Activated T-cell treated with anti-CD3 and anti-CD28 coated beads, Interleukin-2, amount 50 U/mL, for 72 hours (primary cell): ENCODE measurements at places on chromosomes 3 and 15. TPM values are rescaled to one million over a fixed set of nuclear protein-coding genes. Genes with fewer than 3 reads are reported as not detected.

DNA sequence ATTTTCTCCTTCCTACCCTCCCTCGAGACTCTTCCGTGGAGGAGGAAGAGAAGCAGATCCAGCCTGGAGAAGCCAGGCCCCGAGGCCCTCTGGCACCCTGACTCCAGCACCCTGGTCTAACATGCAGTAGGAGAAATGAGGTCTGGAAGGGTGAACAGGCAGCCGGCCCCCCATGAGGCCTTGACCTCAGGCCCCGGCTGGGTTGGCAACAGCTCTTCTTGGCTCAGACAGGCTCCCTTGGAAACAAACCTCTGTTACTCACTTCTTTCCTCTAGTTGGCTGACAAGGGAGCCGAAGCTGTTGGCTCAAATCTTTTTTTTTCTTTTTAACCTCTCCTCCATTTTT, 73.4 kb downstream of the CPN2 start:
- no peaks in the 10 kb centered on the region for H3K27me3 ChIP-seq
- no peak for DNase-seq
- H3K27ac ChIP-seq: peak overlapping the region; percentile 36
- H3K4me3 ChIP-seq: no peak overlapping the region
- H3K4me1 ChIP-seq: peaks cover 5% of the 10 kb centered on the region
- H3K36me3 ChIP-seq: no peaks in the 10 kb centered on the region

- no peak overlapping the region for H3K27ac ChIP-seq
- DNase-seq: no peak
- H3K4me3 ChIP-seq: no peak overlapping the region
Measured at GRCh38 chr15:36335659-36336058, 243.8 kb upstream of the CDIN1 start.

The GPX1 gene
- total RNA-seq: 112 TPM

The IMPDH2 gene
- total RNA-seq: 490 TPM

GRCh38 chr15:70463453-70463834, 299.9 kb downstream of the UACA start:
- no peaks in the 10 kb centered on the region for H3K36me3 ChIP-seq
- no peak overlapping the region for H3K4me3 ChIP-seq
- peaks cover 27% of the 10 kb centered on the region for H3K4me1 ChIP-seq
- peaks cover 62% of the 10 kb centered on the region for H3K27me3 ChIP-seq

GRCh38 chr15:64143276-64143675, 8.3 kb upstream of the SNX22 start:
- DNase-seq: no peak
- H3K27me3 ChIP-seq: no peaks in the 10 kb centered on the region
- no peak overlapping the region for H3K27ac ChIP-seq
- H3K36me3 ChIP-seq: no peaks in the 10 kb centered on the region
- no peaks in the 10 kb centered on the region for H3K4me1 ChIP-seq

The GOLGA6D gene
- not detected for total RNA-seq

- H3K27ac ChIP-seq: no peak overlapping the region
- H3K4me1 ChIP-seq: peaks cover 9% of the 10 kb centered on the region
- H3K27me3 ChIP-seq: no peaks in the 10 kb centered on the region
- no peak for DNase-seq
Measured at GRCh38 chr15:50549326-50549725, 2.9 kb upstream of the USP50 start.

The PP2D1 gene
- total RNA-seq: not detected

DNA sequence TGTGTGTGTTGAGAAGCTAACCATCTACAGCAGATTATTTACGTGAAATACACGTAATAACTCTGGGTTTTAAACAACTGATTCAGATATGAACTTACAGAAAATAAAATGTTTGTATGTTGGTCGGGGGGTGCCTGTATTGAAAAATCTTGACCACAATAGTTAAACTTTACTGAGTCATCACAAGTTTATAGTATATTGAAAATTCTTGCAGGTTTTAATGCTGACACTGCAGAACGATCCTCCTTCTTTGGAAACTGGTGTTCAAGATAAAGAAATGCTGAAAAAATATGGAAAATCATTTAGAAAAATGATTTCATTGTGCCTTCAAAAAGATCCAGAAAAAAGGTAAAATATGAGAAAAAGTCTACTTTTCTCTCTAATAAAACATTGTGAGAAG, 41.3 kb upstream of the SLC22A13 start:
- peaks cover 10% of the 10 kb centered on the region for H3K36me3 ChIP-seq
- peaks cover 11% of the 10 kb centered on the region for H3K4me1 ChIP-seq
- H3K27ac ChIP-seq: no peak overlapping the region
- no peak for DNase-seq

DNA sequence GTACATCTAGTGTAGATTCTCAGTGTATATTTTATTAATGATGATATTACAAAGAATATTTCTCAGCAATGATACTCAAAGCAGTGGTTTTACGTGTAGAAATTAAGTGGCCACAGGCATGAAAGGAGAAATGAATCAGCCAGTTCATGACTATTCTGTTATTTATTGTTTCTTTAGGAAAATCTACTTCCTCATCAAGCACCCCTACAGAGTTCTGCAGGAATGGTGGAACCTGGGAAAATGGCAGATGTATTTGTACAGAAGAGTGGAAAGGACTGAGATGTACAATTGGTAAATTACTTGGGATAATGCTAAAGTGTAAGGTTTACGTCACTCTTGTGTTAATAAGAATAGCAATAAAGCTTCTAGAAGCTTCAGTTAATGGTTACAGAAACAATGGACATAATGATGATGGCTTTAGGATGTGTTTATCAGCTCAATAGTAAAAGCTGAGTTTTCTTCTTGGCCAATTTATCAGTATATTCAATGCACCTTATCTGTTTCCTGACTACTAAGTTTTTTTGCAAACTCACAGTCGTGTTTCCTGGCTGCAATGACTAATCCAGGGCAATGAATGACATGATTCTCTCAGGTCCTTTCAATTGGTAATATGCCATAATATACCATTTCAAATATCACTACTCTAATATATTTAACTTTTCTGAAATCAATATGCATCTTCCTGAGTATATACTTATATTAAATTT, 20.2 kb downstream of the ADGRG7 start:
- H3K27ac ChIP-seq: no peak overlapping the region
- no peaks in the 10 kb centered on the region for H3K4me1 ChIP-seq
- H3K27me3 ChIP-seq: peaks cover 21% of the 10 kb centered on the region
- H3K36me3 ChIP-seq: no peaks in the 10 kb centered on the region
- H3K4me3 ChIP-seq: no peak overlapping the region

DNA sequence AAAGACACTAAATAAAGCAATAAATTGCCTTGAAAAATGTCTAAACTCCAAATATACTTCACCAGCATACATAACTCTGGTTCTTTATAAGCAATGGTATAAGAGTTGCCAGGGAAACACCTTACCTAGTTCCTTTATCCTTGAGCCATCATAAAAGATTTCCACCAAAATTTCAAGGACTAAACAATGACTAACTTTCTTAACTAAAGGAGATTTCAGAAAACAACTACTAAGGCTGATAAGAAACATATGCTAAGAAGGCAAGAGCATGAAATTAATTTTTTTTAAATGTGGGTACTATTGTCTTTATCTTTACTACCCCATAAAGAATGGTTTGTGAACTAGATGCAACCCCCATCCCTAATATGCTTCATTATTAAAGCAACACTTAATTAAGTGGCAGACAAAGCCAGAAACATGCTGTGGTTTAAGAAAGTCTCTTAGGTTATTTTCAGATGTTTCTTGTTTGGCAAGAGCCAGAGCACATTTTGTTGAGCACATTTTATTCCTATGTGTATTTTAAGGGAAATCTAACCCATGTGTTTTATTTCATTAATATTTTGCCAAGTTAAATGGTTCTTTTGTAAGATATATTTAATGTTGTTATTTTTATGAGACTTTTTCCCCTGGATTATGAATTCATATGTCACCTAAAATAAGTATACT, 17.4 kb upstream of the VEPH1 start:
- peaks cover 7% of the 10 kb centered on the region for H3K27me3 ChIP-seq
- H3K4me3 ChIP-seq: no peak overlapping the region
- no peak overlapping the region for H3K27ac ChIP-seq
- no peaks in the 10 kb centered on the region for H3K4me1 ChIP-seq
- DNase-seq: no peak
- H3K36me3 ChIP-seq: no peaks in the 10 kb centered on the region

The PKM gene
- total RNA-seq: 1,119 TPM

- no peak for DNase-seq
- no peaks in the 10 kb centered on the region for H3K36me3 ChIP-seq
- H3K27ac ChIP-seq: no peak overlapping the region
- H3K4me3 ChIP-seq: no peak overlapping the region
- no peaks in the 10 kb centered on the region for H3K27me3 ChIP-seq
Measured at GRCh38 chr3:155001289-155002010, 78.7 kb upstream of the MME start.

The SGO1 gene
- 31.5 TPM for total RNA-seq

GRCh38 chr15:59998305-59998949, 5.7 kb upstream of the FOXB1 start:
- peak overlapping the region; percentile 81 for H3K4me3 ChIP-seq
- H3K36me3 ChIP-seq: peaks cover 4% of the 10 kb centered on the region
- peaks cover 94% of the 10 kb centered on the region for H3K4me1 ChIP-seq
- DNase-seq: no peak
- H3K27ac ChIP-seq: no peak overlapping the region

GRCh38 chr15:79321876-79322275, 11.0 kb downstream of the TMED3 start:
- H3K36me3 ChIP-seq: peaks cover 30% of the 10 kb centered on the region
- no peak overlapping the region for H3K4me3 ChIP-seq
- DNase-seq: no peak
- H3K27me3 ChIP-seq: no peaks in the 10 kb centered on the region
- no peak overlapping the region for H3K27ac ChIP-seq

GRCh38 chr3:69122403-69122802, at the start of gene LMOD3:
TSS of gene LMOD3 (minus strand) at chr3:69122595. CDS start at chr3:69122386, 209 bp downstream.
- H3K27me3 ChIP-seq: peaks cover 9% of the 10 kb centered on the region
- no peak for DNase-seq
- peaks cover 7% of the 10 kb centered on the region for H3K4me1 ChIP-seq
- H3K27ac ChIP-seq: peak within 1 kb of the TSS; percentile 50
- no peaks in the 10 kb centered on the region for H3K36me3 ChIP-seq
- no peak within 1 kb of the TSS for H3K4me3 ChIP-seq

DNA sequence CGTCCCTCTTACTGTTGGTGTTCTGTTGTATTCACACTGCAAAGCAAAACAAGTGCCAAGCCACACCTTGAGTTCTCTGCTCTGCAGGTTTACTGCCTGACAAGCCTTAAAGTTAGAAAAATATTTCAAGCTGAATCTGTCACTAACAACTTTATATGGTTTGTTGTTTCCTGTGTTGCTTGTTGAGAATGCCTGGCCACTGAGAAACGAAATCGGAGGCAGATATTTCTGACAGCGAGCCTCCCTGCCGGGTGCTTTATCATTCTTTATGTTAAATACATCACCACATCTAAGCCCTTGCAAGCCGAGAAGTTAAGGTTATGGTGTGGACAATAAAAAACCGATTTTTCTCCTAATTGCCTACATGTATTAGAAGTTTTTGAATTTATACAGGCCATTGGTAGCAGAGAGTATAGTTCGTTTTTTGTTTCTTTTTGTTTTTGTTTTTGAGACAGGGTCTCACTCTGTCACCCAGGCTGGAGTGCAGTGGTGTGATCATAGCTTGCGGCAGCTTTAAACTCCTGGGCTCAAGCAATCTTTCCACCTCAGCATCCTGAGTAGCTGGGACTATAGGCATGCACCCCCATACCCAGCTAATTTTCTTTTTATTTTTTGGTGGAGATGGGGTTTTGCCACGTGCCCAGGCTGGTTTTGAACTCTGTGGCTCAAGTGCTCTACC, 188.4 kb upstream of the ICE2 start:
- H3K4me1 ChIP-seq: peaks cover 10% of the 10 kb centered on the region
- no peak overlapping the region for H3K4me3 ChIP-seq
- no peak for DNase-seq
- peak overlapping the region; percentile 91 for H3K27ac ChIP-seq

The PAK6 gene
- 0.51 TPM for total RNA-seq

GRCh38 chr3:14142567-14143270, 17.9 kb downstream of the TMEM43 start:
- peak overlapping the region; percentile 94 for H3K27ac ChIP-seq
- H3K4me3 ChIP-seq: peak overlapping the region; percentile 33
- peaks cover 57% of the 10 kb centered on the region for H3K4me1 ChIP-seq
- peak; percentile 50 for DNase-seq

The AP3B2 gene
- total RNA-seq: 1.7 TPM

The CPEB1 gene
- total RNA-seq: 0.48 TPM

DNA sequence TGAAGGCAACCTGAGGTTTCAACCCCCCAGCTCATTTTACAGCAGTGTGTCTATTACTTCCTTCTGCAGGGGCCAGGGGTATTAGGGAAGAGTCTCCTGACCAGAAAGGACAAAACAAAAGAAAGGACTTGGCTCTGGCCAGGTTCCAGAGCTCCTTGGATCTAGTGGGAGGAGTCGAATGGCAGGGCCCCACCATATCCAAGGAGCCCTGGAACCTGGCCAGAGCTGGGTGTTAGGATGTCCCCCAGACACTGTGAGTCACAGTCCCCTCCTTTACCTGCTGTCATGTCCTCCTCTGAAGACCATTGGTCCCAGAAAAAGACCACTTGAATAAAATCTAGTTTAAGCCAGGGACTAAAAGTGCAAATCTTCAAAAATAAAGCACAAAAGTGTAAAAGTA, 113.2 kb downstream of the EEFSEC start:
- H3K4me1 ChIP-seq: no peaks in the 10 kb centered on the region
- H3K36me3 ChIP-seq: no peaks in the 10 kb centered on the region
- H3K27me3 ChIP-seq: no peaks in the 10 kb centered on the region
- no peak overlapping the region for H3K27ac ChIP-seq

GRCh38 chr3:52215351-52215750, 10.1 kb downstream of the TLR9 start:
- no peaks in the 10 kb centered on the region for H3K27me3 ChIP-seq
- H3K36me3 ChIP-seq: peaks cover 19% of the 10 kb centered on the region
- no peak for DNase-seq
- H3K4me3 ChIP-seq: no peak overlapping the region
- H3K27ac ChIP-seq: no peak overlapping the region
